A549 treated with DMSO at 1 μM for 4 hours (cell line): ENCODE measurements at places on chromosomes 16 and 17. TPM values are rescaled to one million over a fixed set of nuclear protein-coding genes. Genes with fewer than 3 reads are reported as not detected.

GLG1 gene
- total RNA-seq = 45.3 to 55.1 TPM (median 53.1 TPM) in 5 replicates

SPATA22 gene
- total RNA-seq = not detected in 5 replicates

KRTAP1-1 gene
- not detected in 5 replicates for total RNA-seq

PSKH1 gene
- total RNA-seq = 12.7 to 20.2 TPM (median 14.9 TPM) in 5 replicates

CMTM2 gene
- not detected in 5 replicates for total RNA-seq

TAC4 gene
- not detected in 5 replicates for total RNA-seq

HS3ST3A1 gene
- total RNA-seq = 0.16 to 0.34 TPM in 2 of 5 replicates, not detected in the others

TP53 gene
- 50.2 to 60.1 TPM (median 56.6 TPM) in 5 replicates for total RNA-seq
